ENCODE measurements at places on chromosomes 6 and 20.

DNA sequence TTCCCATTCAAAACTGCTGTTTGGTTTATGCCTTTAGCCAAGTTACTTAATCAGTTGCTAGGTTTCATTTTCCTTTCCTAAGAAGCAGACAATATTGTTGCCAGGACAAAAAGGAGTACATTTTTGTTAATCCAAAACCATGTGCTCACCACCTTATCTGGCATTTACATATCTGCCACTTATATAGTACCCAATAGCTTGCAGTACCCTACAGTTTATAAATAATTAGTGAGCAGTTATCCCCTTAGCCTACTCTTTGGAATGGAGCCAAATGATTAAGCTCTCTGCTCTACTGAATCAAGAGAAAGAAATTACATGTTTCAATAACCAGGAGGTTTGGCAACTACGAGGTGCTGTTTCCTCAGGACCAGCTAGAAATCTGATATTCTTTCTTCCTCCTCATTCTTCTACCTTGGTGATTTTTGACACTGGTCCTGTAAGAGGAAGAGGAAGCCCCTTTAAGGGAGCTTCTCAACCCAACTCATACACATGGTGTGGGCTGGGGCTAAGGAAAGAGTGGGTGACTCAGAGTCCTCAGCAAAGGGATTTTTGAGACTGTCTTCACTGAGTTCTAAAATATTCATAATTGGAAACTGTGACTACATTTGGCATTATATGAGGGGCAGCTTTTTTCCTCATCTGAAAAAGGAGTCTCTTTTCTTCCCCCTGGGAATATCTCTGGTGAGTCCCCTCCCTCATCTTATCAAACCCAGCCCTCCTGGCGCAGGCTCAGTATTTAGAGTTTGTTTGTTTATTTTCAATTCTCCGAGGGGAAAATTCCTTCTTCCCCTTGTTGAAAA lies 1.5 kb downstream of the ZNFX1 start:
- no peak for DNase-seq

DNA sequence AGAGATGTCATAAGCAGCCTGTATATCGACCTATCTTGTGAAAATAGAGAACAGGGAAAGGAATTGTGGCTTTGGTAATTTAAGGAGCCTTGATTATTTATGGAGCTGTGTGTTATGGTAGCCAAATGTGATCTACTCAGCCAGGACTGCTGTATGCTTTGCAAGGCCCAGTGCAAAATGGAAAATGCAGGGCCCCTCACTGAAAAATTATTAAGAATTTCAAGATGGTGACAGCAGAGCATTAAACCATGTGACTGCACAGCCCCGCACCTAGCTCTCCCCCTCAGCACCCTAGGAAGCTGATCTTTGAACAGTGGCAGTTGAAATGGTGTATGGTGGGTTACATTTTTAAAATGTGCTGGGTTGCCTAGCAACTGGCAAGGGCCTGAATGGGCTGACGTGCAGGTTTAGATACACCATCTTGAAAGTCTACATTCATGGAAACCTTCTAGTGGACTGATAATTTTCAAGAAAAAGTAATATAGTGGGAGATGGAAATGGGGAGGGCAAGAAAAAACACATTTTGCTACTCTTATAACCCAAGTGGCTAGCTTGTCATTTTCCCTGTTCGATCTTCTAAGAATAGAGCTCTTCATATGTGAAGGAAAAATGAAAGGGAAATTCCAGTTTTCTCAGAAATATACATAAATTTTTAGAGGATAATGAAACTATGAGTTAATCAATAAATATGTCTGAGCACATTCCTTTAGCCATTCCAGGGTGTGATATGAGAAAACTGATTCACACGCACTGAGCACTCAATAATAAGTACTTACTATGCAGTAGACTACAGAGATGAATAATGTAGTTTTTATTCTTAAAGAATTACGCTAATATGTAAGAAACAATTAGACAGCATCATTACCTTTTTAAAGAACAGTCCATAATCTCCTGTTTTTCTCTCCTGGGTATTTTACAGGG lies 208.0 kb downstream of the ARHGAP18 start:
- no peak for DNase-seq

DNA sequence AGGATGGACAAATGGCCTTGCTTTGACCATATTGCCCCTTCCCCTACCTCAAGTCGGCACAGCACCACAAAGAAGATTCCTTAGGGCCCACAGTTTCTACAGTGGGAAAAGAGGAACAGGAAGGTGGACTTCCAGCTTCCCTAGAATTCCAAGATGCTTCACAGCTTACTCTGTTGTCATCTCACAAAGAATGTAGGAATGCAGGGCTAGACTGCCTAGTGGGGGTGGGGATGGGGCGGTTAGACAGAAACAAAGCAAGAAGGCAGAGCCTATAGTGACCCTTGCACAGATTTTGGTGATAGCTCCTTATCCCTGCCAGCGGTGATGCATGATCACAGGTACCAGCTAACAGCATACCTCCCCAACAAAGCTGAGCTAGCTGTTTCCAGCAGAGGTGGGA lies 607.6 kb upstream of the MAN1A1 start:
- no peak for DNase-seq

DNA sequence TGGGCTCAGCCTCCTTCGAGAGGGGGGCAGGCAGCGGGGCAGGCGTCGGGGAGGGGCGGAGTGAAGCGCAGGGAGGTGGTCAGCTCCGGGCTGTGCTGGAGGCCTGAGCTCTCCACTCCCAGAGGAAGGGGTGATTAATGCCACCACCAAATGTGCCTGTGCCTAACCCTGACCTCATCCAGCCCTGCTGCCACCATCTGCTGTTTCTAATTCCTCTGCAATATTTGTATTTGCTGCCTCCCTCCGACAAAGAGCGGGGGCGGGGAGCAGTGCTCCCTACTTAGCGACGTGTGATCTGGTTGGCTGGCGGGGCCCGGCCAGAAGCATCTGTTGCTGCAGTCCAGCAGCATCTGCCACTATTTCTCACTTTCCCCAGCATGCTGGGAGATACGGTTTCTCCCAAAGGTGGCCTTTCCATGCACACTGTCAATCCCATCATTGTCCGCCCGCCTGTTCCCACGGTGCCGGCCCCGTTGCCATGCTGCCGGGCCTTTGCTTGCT lies 47.0 kb downstream of the DLL1 start:
- DNase-seq = no peak

GRCh38 chr20:39954621-39955020 lies 734.4 kb downstream of the MAFB start:
- DNase-seq = no peak

DNA sequence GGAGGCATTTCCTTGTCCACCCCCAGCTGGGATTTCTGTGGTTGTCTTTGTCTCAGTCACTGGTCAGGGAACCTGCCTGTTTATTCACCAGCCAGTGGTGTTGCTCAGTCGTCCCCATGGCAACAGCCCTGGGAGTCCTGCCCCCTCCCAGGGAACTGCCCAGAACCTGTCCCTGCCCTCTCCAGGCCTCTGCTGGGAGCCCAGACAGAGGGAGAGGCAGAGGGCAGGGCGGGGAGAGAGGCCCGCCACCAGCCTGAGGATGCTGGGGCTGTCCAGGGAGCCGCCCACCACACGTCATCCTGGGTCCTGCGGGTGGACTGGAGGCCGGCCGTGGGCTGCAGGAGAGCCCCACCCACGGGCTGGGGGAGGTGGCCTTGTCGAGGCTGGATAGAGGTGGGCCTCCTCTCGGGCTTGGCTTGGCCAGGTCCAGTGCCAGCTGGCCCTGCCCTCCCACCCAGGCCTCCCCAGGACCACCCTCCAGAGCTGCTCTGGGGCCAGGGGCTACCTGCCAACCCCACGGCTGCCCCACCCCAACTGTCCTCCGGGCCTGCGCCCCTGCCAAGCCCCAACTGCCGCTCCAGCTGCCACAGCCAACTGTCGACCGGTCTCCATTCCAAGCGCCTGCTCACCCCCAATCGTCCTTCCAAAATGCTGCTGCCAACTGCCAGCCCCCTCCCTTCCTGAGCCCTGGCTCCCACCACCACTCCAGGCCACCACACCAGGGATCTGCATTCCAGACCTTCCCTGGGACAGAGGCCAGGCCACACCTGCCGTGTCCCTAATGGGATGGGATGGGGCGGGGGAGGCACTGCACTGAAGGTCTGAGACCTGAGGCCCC lies 4.2 kb upstream of the ZBTB46 start:
- DNase-seq = peak; percentile 90

DNA sequence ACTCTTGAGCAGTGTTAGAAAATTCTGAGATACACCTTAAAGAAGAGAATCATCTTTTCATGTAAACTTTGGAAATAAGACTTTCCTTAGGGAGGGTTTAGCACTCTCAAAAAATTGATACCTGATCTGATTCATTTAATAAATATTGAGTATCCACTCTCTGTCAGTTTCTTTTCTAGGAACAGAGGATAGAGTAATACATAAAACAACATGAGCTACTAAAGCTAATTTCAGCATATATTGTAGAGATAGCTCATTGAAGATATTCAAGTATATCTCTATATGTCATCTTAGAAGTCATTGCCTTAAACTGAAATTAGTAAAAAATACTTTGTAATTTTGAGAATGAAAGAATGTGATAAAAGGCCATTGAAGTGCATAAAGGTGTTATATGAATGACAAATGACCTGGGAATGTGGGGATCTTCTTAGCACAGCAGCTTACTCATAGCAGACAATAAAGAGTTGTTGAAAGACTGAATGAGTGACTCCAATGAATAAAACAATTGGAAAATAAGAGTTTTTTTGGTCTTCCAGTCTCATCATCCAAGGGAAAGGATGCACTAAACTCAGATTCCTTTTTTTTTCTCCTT lies 29.2 kb downstream of the RHAG start:
- no peak for DNase-seq

GRCh38 chr6:132011582-132011981 lies 60.4 kb upstream of the CCN2 start:
- peak; percentile 44 for DNase-seq

GRCh38 chr6:34585108-34585507 lies 29.0 kb upstream of the SPDEF start:
- DNase-seq = no peak

DNA sequence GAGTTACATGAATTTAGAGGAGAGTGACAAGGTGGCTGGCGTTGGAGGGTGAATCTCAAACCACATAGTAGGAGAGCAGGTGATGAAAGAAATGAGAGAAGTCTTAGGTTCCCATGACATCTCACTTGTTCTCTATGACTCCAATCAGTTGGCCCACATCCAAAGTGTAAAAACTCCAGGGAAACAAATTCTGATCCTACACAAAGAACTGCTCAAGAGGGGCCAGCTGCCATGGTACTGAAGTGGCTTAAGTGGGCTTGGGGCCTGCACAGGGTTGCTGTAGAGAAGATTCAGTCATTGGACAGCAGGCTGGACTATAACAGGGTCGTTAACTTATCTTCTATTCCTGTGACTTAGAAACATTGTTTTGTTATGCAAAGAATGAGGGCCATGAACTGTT lies 7.6 kb upstream of the ADGRF4 start:
- no peak for DNase-seq

DNA sequence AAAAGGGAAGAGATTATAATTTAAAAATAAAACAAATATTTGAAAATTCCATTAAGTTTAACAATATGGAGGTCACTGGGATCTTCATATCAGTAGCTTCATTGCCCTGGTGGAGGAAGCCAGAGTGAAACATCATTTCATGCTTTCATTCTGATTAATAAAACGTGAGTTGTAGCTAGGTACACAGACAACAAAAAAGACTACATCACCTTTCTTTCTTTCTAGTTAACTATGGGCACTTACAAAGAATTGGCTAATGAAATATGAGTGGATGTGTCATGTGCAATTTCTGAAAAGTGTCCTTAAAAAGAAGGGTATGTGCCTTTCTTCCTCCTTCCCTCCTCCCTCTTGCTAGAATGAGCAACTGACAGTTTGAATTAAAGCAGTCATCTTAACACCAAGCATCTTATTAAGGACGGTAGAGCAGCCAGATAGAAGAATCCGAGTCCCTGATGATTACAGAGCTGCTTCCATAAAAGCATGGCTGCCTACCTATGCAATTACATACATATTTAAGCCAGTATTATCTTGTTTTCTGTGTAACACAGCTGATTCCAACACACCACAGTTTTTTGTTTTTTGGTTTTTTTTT lies 3.4 kb downstream of the SERAC1 start:
- no peak for DNase-seq

DNA sequence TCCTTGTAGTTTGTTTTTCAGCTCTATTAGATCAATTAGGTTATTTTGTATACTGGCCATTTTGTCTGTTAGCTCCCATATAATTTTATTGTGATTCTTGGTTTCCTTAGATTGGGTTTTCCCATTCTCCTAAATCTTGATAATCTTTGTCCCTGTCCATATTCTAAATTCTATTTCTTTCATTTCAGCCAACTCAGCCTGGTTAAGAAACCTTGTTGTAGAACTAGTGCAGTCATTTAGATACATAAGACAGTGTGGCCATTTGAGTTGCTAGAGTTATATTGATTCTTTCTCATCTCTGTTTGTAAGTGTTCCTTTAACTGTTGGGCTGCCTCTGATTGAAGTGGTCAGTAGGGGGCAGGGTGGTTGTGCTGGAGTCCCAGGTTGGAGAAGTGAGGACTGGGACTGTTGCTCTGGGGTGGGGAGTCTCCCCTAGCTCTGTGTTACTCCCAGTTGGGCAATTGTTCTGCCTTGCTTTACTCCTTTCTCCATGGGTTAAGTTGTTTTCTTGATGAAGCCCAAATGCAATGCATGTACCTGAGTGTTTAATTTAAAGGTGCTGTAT lies 98.8 kb upstream of the NRN1 start:
- DNase-seq = no peak

GRCh38 chr20:13009682-13010406 lies 1.1 kb downstream of the SPTLC3 start:
- peak; percentile 67 for DNase-seq

GRCh38 chr6:154528310-154528915 lies 17.9 kb upstream of the CNKSR3 start:
- DNase-seq = no peak

- no peak for DNase-seq
Measured at GRCh38 chr6:120493505-120493904, 840.8 kb downstream of the TBC1D32 start.

- no peak for DNase-seq
Measured at GRCh38 chr6:128025478-128025877, 124.6 kb upstream of the THEMIS start.

DNA sequence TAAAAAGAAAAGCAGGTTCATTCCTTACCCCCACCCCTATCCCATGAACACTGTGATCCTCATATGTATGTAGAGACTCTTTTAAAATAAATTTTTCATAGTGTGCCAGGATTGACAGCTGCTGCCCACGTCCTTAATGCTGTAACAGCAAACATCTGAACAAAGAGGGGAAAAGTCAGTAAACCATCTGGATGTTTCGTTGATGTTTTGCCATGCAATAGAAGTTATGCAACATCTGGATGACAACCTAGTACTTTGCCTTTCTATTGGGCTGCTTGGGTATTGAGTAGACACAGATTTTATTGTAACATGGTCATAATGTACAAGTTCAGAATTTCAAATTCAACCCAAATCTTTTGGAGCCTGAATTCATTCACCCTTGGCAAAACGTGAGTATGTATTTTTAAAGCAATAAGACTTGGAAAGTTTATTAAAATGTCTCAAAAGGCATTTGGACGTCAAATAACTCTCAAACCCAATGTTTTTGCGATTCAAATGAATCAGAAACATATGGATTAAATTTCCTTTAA lies 500.3 kb downstream of the DHX35 start:
- no peak for DNase-seq

- DNase-seq = no peak
Measured at GRCh38 chr20:50792708-50793574, 1.9 kb upstream of the BCAS4 start.

- DNase-seq = no peak
Measured at GRCh38 chr6:35275744-35276260, 16.3 kb downstream of the ZNF76 start.
